Activated CD8-positive, alpha-beta T cell treated with anti-CD3 and anti-CD28 coated beads for 36 hours (primary cell): ENCODE measurements at places on chromosomes 5 and 9. TPM values are rescaled to one million over a fixed set of nuclear protein-coding genes. Genes with fewer than 3 reads are reported as not detected.

DNA sequence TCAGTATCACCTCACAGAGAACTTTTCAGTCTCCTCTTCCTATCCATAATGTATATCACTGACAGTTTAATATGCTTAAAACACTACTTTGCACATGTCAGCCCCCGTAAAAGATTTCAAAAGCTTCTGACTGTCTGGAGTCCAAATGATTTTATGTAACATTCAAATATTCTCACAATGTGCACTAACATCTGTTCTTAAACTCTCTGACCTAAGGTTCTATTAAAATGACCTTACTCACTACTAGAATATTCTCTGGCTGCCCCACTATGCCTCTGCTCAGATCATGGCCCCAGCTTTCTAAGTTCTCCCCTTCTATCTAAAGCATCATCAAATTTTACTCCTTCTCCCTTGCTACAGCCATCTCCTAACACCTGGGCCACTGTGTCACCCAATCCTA lies 52.5 kb downstream of the AP3B1 start:
- DNase-seq: no peak

DNA sequence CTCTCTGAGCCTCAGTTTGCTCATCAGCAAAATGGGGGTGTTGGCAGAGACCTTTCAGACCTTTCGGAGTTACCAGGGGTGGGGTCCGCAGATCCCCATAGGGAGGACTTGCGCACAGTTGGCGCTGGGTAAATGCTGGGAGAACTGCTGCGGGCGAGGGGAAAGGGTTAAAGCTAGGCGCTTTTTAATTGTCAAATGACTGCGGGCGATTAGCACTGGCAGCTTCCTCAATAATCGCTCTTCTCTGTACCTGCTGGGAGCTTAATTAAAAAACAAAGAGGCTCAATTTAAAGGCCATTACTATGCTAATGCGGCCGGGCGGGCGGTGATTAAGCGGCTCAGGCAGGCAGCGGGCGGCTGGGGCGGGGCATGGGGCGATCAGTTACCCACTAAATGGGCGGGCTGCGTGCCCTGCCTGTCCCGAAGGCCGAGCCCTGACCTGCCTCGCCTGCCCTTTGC lies 63.0 kb downstream of the LMX1B start:
- DNase-seq: peak; percentile 46

DNA sequence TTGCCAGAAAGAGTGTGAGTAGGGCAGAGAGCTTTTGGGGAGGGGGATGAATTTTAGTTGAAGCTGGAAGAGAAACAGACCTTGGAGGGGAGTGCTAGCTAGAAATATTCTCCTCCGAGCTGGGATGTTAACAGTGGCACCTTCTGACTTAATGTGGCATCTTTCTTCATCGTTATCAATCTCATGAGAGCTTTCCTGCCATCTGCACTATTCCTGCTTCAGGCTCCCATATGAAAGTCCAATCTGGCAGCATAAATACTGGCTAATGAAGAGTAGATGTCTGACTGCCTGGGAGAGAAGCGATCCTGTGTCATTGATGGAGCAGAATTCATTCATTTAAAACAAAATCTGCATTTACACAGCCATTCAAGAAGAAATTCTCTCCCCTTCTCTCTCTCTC lies 284.5 kb downstream of the TMEM38B start:
- no peak for DNase-seq

DNA sequence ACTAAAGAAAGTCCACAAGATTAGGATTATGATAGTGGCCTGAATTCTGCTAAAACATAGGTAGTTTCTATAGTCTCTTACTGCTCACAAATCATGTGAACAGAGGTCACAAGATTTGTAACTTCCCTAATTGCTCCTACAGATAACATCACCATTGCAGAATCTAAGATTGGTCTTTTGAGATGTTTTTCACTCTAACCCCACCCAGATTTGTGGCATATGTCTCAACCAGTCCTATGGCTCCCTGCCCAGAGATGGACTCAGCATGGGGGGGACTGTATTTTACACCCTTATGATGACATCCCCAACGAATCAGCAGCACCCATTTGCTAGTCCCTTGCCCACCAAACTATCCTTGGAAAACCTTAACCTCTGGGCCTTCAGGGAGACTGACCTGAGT lies 1046.2 kb downstream of the CDH12 start:
- no peak for DNase-seq

- DNase-seq: no peak
These were observed 133.4 kb downstream of the SUSD1 start for GRCh38 chr9:112041536-112042243.

GRCh38 chr9:126411225-126411947 lies 84.8 kb downstream of the MVB12B start:
- peak; percentile 70 for DNase-seq

DNA sequence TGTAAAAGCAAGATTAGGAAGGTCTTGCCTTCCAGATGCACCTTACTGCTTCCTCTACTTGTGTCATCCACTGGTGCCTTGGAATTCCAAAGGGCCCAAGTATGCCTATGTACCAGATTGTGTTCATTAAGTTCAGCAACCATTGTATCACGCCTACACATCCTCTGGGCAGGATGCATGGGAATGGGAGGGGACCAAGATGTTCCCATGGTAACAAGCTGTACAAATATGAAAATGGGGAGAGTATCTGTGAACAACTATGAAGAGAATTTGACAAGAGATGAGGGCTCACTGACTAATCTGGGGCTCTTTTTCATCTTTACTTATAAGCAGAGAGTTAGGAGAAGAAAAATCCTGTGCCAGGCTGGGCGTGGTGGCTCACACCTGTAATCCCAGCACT lies 137.8 kb upstream of the MAP1B start:
- DNase-seq: no peak

- peak; percentile 32 for DNase-seq
These were observed 2.2 kb downstream of the BARX1 start for GRCh38 chr9:93952784-93953495.

Gene TIMD4
- 0.83 TPM for total RNA-seq

Gene ZFP2
- total RNA-seq: 0.69 TPM
